Stimulated activated CD8-positive, alpha-beta memory T cell treated with anti-CD3 and anti-CD28 coated beads, Interleukin-4, amount 100 ng/mL, for 1 hour (primary cell): ENCODE measurements at places on chromosomes 7 and 10.

- no peak for DNase-seq
These were observed 159.8 kb downstream of the MAGI2 start for GRCh38 chr7:79293655-79294142.

GRCh38 chr10:80498833-80499741 is 38.6 kb upstream of the SH2D4B start:
- peak; percentile 38 for DNase-seq

- DNase-seq = no peak
These were observed 425 bp downstream of the TLL2 start for GRCh38 chr10:96513305-96513697.

- DNase-seq = no peak
These were observed at the start of gene ITGA8 for GRCh38 chr10:15719899-15720634. ITGA8 (minus strand) TSS chr10:15719922; CDS start chr10:15719771, 151 bp downstream.

GRCh38 chr10:92264249-92264648 is 26.6 kb downstream of the CPEB3 start:
- no peak for DNase-seq

GRCh38 chr7:2134740-2135139 is 98.0 kb downstream of the MAD1L1 start:
- no peak for DNase-seq

DNA sequence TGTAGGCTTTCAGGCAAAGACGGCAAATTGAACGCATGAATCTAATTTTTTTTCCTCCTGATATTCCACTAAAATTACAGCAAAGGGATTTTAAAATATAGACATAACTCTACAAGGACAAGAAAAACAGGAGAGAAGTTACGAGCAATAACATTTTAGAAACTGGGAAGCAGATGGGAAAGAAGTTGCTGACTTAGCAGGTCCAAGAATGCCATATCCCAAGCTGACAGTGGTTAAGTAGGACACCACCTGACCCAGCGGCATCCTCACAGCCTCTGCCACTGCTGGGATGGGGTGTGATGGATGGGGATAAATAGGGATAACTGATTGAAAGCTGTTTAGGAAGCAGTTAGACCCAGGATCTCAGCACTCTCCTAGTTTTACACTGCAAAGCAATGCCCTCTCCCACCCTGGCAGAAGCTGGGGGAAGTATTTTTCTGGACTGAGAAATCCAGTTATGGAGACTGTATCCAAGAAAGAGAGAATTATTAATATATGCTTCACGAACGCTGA is 99.3 kb upstream of the LEP start:
- no peak for DNase-seq

GRCh38 chr7:51344406-51345138 is 28.0 kb upstream of the COBL start:
- no peak for DNase-seq

DNA sequence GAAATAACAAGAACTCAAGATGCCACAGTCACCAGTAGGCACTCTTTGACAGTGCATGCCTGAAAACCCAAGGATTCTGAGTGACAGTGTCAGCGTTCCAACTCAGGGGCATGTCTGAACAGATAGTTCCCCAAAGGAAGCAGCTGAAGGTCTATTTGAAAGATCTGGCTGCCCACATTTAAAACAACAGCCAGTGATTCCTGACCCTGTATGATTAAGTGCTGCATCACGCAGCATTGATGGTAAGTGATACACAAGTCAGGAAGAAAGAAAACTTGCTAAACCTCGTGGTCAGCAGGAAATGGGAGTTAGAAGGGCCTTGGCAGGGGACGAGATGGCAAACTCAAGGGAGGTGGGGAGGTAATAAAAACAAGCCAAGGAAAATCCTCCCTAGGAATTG is 1013.1 kb downstream of the TYW1 start:
- DNase-seq = no peak

DNA sequence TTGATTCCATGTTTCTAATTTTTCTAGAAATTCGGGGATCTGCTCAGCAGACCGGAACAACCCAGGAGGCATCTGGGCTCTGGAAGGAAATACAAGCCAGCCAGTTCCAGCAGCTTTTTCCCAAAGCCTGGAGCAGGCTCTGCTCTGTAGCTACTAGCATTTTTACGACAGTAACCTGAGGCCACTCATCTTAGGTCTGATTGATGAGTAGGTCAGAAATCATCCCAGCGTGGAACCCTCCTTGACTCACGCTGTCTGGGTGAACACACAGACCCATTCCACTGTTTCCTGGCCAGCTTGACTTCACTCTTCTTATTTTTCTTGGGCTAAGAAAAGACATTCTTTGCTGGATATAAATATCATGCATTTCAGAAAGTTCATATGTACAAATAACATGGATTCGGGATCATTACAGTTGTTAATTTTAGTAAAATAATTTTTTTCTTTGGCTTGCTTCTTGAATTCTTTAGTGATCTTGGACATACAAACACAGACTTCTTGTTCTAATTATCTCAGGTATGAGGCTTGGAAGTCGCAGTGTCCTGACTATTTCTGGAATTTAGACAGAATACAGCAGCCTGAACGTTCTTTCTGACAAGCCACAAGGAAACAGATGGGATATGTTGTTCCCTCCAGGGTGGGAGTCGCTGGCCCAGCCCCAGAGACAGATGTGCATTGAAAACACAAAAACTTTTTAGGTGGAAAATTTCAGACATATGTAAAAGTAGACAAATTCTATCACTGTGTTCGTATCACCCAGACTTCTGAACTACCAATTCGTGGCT is 54.6 kb upstream of the PITRM1 start:
- DNase-seq = no peak

DNA sequence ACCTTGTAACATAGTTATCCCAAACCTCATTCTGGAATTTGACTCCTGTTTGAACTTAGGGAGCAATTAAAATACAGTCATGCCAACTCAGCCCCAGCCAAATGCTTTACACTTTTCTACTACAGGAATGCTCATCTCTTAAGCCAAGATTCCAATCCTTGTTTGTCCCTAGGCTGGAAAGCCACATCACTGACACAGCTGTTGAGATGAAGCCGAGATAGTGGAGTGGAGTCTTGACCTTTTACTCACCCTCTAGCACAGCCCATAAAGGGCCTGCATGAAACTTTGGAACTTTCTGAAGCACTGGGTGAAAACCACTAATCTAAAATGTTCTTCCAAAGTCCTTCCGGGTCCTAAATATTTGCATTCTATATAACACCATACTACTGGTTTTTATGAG is 247.3 kb downstream of the ETV1 start:
- no peak for DNase-seq

GRCh38 chr7:101179713-101180112 is 380 bp downstream of the NAT16 start:
- no peak for DNase-seq

DNA sequence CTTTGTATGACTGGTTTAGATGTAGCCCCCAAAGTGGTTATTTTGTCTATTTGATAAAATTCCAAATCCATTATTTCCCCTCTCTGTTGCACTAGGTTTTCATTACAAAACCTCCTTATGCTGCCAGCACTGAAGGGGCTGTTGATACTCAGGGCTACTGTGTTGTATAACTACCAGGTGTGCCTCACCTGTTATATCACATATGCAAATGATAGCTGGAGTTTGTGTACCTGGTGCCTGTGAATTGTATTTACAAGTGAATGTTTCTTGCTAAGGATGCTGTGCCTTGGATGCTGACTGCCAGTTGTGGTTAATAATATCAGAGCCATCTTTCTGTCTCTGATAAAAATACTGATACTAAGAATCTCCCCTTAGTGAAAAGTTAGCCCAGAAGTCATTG is 84.8 kb upstream of the CCDC6 start:
- DNase-seq = no peak

DNA sequence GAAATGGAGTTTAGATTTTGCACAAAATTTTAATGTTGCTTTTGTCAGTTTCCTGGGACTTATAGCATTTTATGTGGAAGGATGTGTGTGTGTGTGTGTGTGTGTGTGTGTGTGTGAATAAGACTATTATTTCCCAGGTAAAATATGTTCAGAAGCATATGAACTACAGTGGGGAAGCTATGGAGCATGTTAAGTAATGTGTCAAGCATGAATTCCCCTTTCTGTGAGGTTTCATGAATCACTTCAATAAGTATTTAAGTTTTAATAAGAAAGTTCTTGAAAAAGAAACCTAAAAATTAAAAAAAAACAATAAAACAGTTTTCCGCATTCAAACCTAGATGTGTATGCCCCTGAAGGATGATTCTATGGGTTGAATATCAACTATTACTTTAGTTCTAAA is 693 bp downstream of the CREB5 start:
- DNase-seq = no peak

DNA sequence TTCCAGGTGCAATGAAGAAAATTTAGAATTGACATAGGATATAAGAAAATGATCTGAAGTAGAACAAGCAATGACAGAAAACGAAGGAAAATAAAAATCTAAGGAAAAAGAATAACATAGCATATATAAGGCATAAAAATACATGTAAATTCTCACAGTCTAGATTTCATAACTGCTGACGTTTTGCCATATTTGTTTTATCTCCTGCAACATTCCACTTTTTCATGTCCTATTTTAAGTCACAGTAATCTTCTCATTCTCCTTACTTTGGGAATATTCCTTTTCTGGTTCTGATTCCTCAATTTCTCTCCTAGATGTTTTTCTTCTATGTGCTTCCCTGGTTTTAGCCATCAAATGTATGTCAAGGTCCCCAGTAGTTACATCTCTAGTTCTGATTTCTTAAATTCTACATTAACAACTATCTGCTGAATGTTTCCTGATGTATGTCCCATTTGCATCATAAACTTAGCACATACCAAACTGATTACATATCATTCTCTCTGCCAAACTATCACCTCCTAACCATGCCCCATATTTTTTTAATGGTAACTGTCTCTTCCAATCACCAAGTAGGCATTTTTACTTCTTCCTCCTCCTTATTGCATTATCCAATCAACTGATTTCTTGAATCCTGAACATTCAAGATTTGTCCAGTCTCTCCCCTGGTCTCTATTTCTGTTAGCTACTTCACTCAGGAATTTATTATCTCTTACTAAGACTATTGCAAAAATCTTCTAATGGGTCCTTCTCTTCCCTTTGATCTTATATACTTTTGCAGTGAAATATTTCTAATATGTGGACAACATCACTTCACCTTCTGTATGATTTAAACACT is 171.3 kb downstream of the DNAJC1 start:
- DNase-seq = no peak

DNA sequence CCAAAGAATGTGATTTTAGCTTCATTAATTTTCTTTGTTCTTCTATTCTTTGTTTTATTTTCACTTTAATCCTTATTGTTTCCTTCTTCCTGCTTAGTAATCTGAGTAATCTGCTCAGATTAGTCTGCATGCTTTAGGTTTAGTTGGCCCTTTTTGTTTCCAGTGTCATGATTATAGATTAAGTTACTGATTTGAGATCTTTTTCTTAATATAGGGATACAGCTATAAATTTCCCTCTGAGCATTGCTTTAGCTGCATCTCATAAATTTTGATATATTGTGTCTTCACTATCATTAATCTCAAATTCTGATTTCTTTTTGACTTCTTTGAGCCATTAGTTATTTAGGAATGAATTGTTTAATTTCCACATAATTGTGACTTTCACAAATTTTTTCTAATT is 6.2 kb downstream of the NET1 start:
- DNase-seq = no peak

DNA sequence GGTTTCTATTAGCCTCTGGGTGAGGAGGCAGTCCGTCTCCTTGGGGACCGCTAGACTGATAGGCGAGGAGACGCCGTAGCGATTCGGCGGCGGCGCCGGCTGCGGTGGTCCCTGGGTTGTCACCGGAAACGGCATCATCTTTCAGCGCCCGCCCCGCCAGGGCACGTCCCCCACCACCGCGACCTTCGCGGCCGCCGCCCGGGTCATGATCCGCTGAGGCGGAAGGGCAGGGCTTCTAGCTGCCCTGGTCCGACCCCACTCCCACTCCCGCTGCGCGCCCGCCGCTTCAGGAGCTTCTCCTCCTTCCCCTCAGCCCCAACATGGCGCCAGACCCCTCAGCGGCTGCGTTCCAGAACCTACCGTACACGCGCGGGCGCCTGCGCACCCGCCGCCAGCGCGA is at the start of gene PAPOLB:
Gene PAPOLB, minus strand, starts transcription at position 358 of the 400 bp plus-strand sequence. Its CDS starts 220 bp downstream, at position 138.
- DNase-seq = no peak

DNA sequence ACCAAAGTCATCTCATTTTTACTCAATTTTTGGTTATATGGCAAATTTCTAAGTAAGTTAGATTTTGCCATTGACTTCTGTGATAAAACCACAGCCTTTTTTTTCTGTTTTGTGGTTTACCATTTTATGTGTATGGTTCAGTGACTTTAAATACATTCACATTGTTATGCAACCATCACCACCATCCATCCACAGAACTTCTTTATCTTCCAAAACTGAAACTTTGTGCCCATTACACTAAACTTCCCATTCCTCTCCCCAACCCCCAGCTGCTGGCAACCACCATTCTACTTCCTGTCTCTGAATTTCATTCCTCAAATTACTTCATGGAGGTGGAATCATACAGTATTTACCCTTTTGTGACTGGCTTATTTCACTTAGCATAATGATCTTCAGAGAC is 280.4 kb upstream of the TCERG1L start:
- no peak for DNase-seq

- no peak for DNase-seq
These were observed 157.3 kb upstream of the NPVF start for GRCh38 chr7:25385506-25386136.

DNA sequence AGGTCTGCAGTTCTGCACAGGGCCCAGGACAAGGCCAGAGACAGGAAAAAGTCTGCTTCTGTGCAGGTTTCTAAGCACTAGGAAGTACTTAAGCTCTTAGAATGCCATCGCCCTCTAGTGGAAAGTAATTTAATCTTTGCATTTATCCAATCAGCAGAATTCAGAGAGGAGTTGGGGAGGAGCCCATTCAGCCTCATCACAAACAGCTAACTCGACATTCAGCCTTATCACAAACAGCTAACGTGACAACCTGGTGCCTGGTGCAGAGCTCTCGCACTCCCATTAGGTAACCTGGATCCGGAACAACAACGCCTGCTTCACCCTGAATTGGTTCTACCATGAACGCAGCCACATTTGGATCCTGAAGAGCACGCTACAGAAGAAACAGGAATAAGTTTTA is 15.2 kb downstream of the OAT start:
- no peak for DNase-seq
